ENCODE measurements at places on chromosomes 4 and X.

- DNase-seq, result no peak
Measured at GRCh38 chr4:134345244-134345643, 143.7 kb upstream of the PABPC4L start.

GRCh38 chrX:148416142-148416541 lies 84.3 kb upstream of the AFF2 start:
- DNase-seq, result no peak

DNA sequence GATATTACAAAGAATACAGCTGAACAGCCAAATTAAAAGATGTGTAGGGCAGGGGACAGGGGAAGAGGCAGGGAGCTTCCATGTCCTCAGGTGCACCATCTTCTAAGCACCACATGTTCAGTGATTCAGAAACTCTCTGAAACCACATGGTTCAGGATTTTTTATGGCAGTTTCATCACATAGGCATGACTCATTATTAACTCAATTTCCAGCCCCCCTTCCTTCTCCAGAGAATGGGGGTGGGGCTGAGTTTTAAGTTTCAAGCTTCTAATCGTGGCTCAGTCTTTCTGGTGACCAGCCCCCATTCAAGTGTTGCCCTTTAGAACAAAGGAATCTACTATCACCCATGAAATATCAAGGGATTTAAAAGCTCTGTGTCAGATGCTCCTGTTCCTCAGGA lies 317.8 kb upstream of the GALNT7 start:
- no peak for DNase-seq

DNA sequence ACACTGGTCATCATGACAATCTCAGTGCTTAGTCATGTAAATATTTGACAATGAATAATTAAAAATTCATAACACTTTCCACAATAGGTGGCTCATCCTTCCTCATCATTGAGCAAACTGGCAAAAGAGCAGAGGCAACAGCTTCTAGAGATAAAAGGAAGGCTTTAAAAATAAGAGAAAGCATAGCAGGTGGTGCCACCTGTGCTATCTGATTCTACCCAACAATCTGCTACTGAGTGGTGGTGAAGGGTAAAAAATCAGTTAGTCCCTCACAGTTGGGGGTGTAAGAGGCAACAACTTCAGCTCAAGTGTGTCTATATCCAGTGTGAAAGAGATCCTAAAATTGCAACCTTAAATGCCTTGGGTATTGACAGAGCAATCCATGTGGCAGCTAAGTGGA lies 280.1 kb upstream of the PPARGC1A start:
- DNase-seq, result no peak

DNA sequence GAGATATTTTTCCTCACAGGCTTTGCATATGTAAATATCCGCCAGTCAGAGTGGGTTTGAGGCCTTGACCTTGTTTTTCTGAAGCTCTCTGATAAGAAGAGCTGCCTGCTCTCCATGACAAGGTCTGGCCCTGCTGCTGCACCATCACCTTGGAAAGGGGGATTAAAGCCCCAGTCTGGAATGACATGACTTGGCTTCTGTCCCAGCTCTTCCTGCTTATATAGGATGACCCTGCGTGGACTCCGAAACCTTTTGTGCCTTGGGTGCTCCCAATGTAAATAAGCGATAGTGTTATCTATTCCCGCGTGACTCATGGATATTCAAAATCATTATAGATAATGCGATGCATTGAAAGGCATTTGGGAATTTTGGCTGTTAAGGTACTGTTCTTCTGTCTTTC lies 139.3 kb downstream of the BMPR1B start:
- no peak for DNase-seq

GRCh38 chrX:69060631-69061408 lies 104.4 kb downstream of the PJA1 start:
- DNase-seq, result no peak

DNA sequence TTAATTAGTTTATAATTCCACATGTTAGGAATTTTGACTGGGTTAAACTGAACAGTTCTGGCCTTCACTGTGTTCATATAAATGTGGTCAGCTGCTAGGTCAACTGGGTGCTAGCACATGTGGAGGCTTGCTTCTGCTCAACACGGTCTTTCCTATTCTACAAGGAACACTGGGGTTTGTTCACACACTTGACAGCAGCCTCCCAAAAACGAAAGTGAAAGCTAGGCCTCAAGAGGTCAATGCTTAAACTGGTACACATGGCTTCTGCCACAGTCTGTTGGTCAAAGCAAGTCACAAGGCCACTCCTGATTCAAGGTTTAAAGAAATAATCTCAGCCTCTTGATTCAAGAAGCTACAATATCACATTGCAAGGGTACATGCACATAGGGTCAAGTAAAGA lies 126.5 kb downstream of the QDPR start:
- peak; percentile 5 for DNase-seq

DNA sequence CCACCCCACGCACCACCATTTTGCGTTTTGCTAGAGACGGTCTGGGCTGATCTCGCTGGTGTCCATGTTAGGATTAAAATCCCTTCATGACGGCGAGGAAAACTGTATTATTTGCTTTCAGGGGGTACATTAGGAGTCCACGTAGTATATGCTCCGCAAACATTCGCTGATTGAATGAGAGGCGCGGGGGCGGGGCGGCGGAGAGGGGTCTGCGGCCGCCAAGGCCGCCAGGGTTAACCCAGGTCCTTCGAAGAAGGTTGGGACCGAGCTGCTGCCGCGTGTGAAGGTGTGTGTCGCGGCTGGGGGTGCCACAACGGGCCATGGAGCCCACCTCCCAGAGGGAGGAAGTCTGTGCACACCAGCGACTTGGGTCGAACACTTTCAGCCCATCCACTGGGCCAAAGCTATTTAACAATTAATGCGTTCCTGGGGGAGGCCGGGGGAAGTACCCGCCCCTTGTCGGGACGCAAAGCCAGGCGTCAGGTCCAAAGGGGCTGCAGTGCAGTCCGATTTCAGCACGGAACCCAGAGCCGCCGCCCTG lies 6.4 kb upstream of the PITX2 start:
- DNase-seq, result no peak

DNA sequence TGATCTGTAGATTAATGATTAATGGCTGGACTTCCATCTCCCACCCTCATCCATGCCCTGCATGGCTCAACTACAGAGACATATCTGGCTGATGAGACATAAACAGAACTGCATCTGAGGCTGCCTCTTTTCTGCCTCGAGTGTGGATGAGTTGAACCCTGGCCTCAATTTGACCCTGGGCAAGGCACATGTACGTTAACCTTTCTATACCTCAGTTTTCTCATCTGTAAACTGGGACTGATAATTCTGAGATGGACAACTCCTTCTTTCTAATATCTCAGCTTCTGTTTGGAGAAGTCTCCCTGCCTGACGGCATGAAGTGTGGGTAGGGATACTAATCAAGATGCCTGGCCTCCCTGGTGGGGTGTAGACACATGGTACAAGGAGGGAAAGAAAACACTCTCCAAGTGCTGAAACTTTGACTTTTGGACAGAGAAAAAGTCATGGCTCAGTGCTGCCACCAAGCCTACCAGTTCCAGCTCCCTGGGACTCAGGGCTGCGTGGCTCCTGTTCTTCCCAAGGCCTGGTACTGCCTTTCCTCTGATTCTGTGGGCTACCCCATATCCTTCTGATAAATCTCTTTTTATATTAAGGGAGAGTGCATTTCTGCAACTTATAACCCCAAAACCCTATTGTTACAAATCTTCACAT lies 64.4 kb downstream of the HAUS3 start:
- no peak for DNase-seq

Data from effector memory CD8-positive, alpha-beta T cell (primary cell).